ENCODE measurements at places on chromosomes 7 and 10.

DNA sequence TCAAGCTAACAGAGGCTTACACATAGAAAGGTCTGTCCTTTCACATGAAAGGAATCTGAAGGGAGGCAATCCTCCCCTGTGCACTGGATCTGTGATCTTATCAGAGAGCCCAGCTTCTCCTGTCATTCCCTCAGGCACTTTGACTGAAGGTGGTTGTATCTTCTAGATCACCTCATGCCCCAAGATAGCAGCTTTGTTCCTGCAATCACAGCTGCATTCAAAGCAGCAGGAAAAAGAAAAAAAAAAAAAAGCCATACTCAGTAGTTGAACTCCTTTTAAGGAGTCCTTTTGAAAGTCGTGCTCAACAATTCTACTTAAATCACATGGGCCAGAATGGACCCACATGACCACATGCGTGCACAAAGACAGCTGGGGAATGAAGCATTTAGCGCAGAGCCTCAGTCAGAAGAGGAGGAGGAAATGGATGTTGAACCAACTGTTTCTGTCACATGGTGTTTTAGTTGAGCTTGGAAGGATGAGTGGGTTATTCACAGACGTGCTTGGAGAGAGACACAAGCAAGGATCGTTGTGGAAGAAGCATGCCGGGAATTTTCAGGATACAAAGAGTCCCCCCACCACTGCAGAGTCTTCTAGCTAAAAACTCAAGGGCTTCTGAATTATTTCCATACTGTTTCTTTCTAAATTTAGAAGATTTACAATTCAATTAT is 13.0 kb upstream of the PFKP start:
- DNase-seq, result no peak

- DNase-seq, result no peak
Measured at GRCh38 chr10:100022403-100022802, 12.7 kb upstream of the DNMBP start.

DNA sequence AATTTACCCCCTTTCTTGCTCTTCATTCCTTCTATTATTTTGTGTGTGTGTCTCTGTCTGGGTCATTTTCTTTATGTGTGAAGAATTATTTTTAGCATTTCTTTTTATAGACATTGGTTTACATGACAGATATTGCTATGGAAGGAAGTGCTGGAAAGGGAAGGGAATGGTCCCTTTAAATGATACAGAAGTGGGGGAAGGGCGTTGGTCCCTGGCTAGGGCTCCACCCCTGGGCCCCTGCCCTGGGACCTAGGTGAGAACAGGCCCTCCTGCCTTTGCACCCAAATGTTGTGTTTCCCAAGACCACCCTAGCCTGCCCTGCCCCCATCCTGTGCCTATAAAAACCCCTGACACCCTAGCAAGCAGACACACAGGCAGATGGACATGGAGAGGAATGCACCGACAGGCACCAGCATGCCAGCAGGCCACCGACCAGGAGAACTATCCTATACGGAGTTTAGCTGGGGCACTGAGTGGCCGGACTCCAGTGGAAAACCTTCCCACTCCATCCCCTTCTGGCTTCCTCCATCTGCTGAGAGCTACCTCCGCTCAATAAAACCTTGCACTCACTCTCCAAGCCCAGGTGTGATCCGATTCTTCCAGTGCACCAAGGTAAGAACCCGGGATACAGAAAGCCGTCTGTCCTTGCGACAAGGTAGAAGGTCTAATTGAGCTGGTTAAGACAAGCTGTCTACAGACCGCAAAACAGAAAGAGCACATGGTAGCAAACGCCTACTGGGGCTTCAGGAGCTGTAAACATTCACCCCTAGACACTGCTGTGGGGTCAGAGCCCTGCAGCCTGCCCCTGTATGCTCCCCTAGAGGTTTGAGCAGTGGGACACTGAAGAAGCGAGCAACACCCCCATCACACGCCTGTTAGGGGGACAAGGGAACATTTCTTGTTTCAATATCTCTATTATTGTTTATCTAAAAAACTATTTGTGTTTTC is 515.7 kb downstream of the SORCS1 start:
- no peak for DNase-seq

GRCh38 chr10:96967847-96968246 is 135.7 kb downstream of the LCOR start:
- no peak for DNase-seq

DNA sequence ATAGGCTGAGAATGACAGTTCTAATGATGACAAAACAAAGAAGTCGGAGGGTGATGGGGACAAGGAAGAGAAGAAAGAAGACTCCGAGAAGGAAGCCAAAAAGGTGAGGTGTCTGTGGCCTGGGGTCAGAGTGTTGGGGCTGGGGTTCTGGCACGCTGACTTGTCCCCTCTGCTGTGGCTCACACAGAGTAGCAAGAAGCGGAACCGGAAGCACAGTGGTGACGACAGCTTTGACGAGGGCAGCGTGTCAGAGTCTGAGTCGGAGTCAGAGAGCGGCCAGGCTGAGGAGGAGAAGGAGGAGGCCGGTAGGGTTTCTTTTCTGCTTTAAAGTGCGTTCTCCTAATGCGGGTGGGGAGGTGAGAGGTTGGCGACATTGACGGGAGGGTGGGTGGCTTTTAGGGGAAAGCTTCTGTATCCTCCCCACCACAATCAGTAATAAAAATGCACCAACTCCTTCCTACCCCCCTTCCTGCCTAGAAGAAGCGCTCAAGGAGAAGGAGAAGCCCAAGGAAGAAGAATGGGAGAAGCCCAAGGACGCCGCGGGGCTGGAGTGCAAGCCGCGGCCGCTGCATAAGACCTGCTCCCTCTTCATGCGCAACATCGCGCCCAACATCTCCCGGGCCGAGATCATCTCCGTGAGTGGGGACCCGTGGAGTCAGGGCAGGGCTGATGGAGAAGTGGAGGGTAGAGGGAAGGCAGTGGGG is 4.6 kb downstream of the UFSP1 start:
- no peak for DNase-seq

DNA sequence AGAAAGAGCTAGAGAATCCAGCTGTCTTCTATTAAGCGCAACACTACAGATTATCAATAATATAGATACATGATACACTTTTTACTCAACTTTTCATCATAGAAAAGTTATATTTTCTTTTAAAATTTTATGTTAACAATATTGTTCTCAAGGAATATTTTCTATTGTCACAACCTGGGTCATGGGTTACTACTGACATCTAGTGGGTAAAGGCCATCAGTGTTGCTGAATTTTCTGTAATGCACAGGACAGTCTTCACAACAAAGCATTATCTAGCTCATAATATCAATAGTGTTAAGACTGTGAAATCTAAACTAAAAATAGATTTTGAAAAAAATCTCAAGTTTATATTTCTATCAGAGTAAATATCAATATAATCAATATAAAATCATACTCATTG is 209.8 kb downstream of the ZNF33B start:
- DNase-seq, result no peak

- DNase-seq, result no peak
Measured at GRCh38 chr10:42962110-42962901, 114.6 kb upstream of the RET start.

- no peak for DNase-seq
Measured at GRCh38 chr7:45143616-45144015, 14.0 kb upstream of the RAMP3 start.

GRCh38 chr7:12314199-12314598 is 89.5 kb downstream of the VWDE start:
- no peak for DNase-seq

- DNase-seq, result no peak
Measured at GRCh38 chr7:37920305-37920848, at the start of gene EPDR1. Gene EPDR1 (plus strand): TSS chr7:37920640. CDS start chr7:37920940, 300 bp downstream.

DNA sequence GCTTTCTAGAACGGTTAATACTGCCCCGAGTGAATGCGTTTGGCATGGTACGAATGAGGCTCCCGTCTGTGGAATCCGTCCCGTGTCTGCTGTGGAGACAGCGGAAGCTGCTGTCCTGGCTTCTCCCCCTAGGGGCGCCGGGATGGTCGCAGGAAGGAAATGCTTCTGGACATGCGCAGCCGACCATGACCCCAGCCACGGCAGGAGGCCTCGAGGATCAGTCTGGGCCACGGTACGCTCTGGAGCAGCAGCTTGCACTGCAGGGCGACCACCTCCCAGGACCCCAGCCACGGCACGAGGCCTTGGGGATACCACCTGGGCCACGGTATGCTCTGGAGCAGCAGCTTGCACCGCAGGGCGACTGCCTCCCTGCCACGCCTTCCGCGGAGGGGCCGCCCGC is 107.9 kb downstream of the CYTH3 start:
- no peak for DNase-seq

DNA sequence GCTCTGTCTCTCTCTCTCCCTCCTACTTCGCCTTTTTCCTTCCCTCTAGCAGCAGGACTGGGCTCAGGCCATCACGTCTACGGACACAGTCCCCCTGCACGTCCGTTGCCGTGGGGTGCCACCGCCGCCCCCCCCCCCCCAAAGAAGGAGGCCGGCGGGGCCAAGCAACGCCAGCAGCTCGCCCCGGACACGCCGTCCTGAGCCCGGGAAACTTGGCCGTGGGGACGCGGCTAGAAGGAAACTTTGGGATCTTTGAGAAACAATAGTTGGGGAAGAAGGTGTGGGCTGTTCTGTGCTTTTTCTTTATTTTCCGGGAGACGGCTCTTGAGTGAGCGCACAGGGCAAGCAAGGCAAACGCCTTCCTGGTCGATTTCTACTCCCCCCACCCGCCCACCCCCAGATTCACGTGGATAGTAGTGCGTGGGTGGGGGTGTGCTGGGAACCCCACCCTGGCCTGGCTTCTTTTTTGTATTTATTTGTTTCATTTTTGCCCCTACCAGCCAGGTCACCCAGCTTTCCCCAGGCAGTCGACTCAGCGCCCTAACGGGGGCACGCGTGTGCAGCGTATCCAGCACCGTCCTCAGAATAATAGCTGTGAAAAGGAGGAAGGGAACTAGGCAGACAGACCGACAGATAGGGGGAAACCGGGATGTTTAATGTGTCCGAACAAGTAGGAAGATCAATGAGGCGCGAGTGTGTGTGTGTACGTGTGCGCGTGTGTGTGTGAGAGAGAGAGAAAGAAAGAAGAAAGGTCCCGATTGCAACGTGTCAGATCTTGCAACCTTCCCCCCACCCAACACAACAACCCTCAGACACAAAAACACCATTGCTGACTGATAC is 1.4 kb downstream of the MXI1 start:
- DNase-seq, result no peak

DNA sequence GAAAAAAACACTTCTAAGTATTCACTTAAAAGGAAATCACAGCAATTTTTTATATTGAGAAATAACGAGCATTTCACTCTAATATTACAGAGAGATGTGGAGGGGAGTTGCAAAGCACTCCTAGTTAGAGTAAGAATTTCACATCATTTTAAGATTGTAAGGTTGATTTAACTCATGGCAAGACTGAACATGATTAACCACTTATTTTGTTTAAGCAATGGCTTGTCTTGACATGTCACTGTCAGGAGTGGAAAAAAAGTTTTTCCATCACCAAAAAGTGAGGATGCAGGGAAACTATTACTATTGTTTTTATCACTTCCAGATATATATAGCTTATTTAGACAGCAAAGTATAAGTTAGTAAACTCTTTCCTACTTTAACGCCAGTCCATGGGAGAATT is 27.1 kb downstream of the CD36 start:
- DNase-seq, result no peak

- no peak for DNase-seq
Measured at GRCh38 chr7:48438206-48438605, 266.9 kb downstream of the ABCA13 start.

DNA sequence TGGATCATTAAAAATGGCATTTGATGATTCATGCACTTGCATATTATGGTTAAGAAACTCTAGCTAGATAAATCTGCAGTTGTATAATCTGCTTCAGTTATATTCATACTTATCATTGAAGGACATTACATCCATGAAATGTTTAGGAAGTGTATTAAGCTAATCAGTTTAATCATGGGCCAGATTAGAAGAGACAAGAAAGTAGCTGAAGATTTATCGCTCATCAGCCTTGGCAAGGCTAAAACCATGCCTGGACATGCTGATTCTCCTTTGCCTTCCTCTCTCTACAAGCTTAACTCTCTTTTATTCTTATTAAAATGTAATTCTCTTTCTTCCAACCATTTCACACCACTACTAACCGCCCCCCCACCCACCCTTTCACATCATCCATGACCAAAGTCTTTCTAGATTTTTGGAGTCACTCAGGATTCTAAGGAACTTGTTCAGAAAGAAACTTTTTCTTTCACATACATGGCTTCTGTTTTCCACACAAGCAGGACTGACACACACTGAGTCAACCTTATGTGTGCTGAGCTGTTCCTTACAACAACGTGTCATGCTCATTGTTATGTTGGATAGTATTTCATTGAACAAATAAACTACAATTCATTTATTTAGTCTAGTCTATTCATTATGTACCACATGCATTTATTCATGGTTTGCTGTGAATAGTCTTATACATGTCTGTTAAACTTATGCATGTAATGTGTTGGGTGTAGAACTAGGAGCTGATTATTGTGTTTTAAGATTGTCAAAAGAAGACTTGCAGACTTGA is 227.3 kb upstream of the SP8 start:
- DNase-seq, result no peak

DNA sequence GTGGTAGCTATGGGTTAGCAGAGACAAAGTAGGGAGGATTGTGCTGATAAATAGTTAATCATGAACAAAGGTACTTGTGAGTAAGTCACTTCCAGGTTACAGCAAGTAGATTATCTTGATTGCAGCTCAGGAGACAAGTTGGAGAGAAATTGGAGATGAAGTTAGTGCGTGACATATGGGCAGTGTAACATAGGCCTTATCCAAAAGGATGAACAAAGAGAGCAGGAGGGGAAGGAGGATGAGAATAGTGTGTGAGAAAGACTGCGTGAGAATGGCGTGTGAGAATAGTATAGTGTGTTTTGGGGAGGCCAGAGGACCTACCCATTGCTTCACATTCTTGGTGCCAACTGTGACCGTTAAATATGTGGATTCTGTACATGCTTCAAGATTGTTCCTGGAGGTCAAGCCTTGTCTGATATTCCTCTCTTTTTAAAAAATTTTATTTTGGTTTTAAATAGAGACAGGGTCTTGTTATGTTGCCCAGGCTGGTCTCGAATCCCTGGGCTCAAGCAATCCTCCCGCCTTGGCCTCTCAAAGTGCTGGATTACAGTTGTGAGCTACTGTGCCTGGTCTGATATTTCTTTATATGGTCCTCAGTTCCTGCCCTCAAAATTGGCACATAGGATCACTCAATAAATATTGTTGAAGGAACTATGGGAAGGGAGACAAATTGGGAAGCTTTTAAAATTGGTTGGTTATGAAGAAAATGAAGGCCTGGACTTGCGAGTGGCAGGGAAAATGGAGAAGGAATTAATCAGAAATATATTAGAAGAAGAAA is 3.2 kb downstream of the VCL start:
- no peak for DNase-seq

GRCh38 chr7:71633551-71634008 is 501.6 kb downstream of the GALNT17 start:
- DNase-seq, result no peak
